DMS79 treated with DMSO at 0.1 percent for 48 hours (cell line): ENCODE measurements at places on chromosomes 3 and 15.
A peak's percentile ranks its signal among the peaks of the same experiment; 100 is the strongest.

- DNase-seq: no peak
Measured at GRCh38 chr3:32387512-32387911, 4.1 kb upstream of the CMTM7 start.

GRCh38 chr3:21433751-21434150 is 317.3 kb downstream of the ZNF385D start:
- DNase-seq: no peak

DNA sequence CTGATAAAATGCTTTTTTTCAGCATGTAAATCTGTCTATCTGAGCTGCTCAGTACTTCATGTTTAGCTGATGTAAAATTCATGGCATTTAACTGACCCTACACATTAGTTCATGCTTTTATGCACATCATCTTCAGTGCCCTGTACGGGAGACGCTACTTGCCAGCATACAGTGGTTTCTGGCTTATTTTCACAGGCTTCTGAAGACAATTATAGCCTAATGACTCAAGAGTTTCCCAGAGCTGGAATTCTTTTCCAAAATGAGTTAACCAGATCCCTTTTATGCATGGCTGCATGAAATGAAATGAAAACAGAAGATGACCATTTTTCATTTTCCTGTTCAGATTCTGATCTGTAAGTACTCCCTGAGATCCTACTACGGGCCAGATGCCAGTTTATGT is 1061.5 kb downstream of the ROBO2 start:
- DNase-seq: no peak

DNA sequence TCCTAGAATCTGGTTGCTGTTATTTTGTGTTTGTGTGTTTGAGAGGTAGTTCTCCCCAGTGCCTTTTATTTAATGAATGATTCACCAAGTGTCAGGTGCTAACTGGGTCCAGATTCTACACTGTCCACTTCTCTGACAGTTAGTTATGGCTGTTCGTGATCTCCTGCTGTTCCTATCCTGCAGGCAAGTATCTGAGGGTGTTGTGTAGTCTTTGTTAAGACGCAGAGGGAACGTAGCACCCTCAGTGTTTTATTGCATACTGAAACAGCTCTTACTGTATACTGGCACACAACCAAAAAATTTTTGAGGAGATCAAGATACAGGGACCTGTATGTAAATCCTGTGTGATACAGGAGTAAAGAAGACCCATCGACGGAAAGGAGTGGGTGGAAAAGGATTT is 1271.3 kb downstream of the ROBO1 start:
- peak; percentile 82 for DNase-seq

DNA sequence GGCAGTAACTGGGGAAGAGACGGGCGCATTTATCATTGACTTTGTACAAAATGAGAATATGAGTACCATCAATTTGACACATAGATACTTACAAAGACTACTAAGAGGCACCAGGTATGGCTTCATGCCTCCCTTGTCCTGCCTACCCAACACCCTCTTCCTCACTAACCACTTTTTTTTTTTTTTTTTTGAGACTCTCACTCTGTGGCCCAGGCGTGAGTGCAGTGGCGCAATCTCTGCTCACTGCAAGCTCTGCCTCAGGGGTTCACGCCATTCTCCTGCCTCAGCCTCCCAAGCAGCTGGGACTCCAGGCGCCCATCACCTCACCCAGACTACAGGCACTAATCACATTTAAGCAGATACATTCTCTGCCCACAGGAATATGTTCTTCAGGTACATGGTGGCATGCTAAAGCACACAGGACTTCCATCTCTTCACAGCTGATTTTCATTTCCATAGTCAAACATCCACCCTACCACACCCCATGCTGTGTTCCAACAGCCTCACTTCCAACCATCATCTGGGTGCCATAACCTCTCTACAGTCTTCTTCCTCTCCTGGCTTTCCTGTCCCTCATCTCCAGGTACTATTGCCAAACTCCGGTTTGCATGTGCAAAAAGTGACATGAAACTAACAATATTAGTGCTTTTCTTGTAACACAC is 41.7 kb downstream of the RAB27A start:
- no peak for DNase-seq

GRCh38 chr3:19931767-19932188 is 2.2 kb downstream of the EFHB start:
- no peak for DNase-seq

DNA sequence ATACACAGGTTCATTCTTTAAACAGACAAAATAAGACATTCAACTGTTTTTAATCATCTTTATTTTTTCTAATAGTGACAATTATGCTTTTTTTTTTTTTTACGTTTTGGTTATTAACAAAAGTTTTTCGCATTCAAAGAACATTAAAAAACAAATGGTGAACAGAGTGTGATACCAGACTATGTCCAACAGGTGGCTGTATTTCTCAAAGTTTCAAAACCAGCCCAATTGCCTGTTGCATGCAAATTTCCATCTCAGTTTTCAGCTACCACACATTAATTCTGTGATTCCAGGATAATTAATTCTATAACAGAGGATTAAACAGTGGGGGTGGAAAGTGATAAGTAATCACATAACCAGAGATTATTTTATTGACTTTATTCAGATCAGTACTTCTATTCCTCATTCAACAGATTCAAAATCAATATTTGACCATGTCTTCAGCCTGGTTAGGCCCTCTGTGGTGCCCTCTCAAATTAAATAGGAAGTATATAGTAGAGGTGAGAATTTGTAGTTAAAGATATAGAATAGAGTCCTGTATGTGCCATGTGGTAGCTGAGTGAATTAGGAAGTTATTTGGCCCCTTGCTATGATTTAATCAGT is 122.2 kb upstream of the DCBLD2 start:
- peak; percentile 2 for DNase-seq

DNA sequence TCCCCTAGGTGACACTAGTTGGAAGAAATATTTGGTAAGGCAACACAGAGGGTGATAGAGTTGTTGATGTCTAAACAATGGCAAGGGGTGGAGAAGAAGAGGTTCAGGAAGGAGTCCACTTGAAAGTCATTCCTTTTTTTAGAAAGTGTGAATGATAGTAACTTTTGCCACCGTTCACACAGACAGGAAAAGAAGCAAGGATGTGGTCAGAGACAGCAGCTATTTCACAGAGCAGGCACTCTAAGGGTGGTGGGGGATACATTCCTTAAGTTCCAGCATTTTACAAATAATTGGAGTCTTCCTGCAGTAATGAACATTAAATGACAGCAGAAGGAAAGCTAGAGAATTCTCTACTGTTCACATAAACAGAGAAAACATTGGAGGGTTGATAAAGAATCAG is 75.4 kb upstream of the ZNF385D start:
- DNase-seq: no peak

DNA sequence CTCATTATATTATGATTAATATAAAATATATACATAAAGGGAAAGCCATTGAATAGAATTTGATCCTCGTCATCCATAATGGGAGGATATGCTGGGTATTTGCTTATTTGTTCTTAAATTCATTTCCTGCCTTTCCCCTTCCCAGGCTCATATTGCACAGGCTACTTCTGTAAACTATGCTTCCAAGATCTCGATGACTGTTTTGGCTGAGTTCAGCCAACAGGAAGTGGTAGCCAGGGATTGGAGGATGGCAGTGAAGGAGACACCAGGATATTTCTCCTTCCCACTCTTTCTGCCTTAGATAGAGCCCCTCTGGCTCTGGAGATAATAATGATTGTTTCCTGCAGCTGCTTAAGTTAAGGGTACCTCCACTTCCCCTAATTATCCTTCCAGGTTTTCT is 44.3 kb upstream of the DYNC1LI1 start:
- no peak for DNase-seq

DNA sequence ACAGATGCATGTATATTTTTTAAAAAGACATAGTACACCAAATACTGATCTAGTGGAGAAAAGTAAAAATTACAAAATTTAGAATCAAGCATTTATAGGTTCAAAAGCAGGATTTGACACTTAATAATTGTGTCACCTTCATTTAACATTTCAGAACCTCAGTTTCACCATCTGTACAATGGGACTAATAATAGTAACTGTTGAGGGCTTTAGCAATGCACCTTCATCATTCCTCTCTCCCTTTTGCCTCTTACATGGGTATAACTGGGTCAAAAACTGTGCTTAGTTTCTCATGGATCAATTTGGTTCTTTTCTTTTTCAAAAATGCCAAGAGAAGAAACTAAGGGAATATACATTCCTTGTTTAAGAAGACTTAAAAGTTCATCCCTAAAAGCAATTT is 5.5 kb upstream of the TMEM212 start:
- DNase-seq: no peak

GRCh38 chr3:67090474-67090873 is 92.4 kb downstream of the KBTBD8 start:
- no peak for DNase-seq
